HT1080 (cell line): ENCODE measurements at places on chromosomes 2 and 18.

DNA sequence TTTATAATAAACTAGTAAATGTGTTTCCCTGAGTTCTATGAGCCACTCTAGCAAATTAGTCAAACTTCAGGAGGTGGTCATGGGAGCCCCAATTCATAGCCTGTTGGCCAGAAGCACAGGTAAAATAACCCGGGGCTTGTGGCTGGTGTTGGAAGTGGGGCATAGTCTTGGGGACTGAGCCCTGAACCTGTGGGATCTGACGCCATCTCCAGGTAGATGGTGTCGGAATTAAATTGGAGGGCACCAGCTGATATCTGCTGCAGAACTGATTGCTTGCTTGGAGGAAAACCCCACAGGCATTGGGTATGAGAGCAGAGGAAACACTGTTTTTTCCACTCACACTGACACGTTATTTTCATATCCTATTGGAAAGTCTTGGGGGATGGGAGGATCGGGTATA, 14.1 kb downstream of the NMS start:
- DNase-seq = no peak

- no peak for DNase-seq
Observed at GRCh38 chr18:75010278-75010677, 198.7 kb downstream of the PTGR3 start.

DNA sequence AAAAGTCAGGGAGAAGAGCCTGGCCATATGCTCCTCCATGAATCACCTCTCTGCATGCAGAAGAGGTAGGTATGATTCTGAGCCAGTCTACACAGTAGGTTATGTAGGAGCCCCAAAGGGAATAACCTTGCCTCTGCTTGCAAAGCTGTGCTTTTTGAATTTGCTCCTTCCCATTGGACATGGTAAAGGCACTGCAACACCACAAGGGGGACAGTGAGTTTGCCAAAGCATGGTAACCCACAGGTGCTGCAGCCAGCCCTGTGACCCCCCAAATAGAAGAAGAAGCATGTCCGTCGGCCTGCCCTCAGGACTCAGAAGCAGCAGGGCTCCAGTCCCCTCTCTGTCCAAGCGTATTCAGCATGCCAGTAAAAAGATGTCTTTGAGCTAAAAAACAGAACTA, 51.0 kb upstream of the BCL2L11 start:
- DNase-seq = no peak

DNA sequence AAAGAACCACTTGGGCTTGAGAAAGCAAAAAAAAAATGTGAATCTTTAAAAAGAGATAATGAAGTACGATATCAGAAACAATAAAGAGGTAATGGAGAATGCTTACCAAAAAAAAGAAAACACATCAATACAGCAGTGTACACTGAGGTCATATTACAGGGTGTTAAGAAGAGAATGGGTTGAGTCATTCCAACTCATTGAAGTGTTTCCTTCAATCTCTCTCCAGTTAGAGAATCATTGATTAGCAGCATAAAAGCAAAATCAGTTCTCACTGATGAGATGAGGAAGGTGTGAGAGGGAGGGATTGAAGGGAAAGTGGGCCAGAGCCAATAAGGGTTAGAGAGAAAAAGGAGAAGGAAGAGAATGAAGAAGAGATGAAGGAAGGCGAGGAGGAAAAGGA, 43.9 kb upstream of the SGPP2 start:
- DNase-seq = no peak

- DNase-seq = no peak
Observed at GRCh38 chr2:232809349-232810124, 33.2 kb upstream of the KCNJ13 start.

GRCh38 chr2:143158551-143159485, 29.6 kb downstream of the ARHGAP15 start:
- DNase-seq = no peak

DNA sequence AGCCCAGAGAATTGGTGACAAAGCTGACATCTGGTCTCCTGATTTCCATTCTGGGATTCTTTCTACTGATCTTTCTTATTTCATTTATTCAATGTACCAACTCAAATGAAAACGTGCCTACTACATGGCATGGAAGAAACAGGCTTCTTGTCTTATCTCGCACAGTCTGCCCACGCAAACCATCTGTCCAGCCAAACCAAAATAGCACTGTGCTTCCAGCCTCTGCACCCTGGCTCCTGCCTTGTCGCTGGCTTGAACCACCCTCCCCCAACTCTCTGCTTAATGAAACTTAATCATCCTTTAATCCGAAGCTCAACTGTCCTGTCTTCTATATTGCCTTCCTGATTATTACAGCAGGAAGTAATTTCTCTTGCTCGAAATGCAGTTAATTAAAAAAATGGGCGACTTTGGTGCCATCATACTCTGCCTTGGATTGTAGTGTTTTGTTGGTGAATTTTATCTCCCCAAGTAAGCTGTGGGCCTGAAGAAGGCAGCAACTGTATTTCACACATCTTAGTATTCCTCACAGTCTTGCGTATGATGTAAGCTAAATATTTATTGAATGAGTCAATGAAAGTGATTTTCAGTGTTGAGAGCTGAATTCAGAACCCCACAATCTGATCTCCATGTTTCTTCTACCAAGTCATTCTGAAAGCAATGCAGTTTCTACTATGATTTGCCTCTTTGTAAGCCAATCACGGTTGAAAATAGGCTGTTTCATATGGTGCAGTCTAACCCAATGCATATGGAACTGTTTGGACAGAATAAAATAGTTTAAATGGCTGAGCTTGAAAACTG, 190.8 kb downstream of the TMEM247 start:
- peak; percentile 61 for DNase-seq

DNA sequence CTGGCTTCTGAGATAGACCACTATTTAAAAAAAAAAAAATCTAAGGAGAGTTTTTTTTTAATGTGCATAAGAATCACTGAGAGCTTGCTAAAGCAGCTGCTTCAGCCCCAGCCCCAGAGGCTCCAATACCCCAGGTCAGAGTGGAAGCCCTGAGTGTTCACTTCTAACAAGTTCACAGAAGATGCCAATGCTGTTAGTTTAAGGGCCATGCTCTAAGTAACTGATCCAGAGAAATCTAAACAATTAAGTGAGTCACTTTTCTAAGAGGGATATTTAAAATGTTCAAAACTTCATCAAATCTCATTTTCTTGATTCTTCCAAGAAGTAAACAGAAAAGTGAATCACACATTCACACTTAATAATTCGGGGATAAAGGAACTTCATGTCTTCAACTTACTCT, 126.4 kb upstream of the CD226 start:
- no peak for DNase-seq

DNA sequence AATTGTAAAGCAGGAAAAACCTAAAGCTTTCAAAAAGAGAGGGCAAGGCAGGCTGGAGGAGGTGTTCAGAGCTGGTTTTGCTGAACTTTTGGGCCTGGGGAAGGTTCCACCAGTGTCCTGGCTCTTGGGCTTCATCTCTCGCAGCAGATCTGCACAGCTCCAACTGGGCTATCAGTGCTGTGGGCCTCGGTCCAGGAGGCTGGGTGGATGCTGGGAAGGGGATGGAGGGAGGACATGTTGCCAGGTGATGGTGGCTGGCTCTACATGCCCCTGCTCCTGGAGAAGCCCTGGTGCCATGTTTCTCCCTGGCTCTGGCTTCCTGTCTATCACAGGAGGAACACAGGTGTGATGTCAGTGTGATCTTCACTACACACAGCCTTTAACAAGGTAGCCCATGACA, 187.1 kb downstream of the SH3RF3 start:
- no peak for DNase-seq

GRCh38 chr2:12304564-12305171, 412.1 kb upstream of the TRIB2 start:
- no peak for DNase-seq

GRCh38 chr18:6406910-6407470, 7.7 kb downstream of the L3MBTL4 start:
- no peak for DNase-seq

GRCh38 chr18:59357928-59358327, 1.1 kb downstream of the LMAN1 start:
- DNase-seq = peak; percentile 64

- DNase-seq = no peak
Observed at GRCh38 chr2:19847486-19847885, 54.3 kb downstream of the TTC32 start.

- no peak for DNase-seq
Observed at GRCh38 chr2:1640301-1641135, 103.8 kb downstream of the PXDN start.

- DNase-seq = peak; percentile 51
Observed at GRCh38 chr2:44974064-44974715, 32.7 kb downstream of the SIX3 start.

DNA sequence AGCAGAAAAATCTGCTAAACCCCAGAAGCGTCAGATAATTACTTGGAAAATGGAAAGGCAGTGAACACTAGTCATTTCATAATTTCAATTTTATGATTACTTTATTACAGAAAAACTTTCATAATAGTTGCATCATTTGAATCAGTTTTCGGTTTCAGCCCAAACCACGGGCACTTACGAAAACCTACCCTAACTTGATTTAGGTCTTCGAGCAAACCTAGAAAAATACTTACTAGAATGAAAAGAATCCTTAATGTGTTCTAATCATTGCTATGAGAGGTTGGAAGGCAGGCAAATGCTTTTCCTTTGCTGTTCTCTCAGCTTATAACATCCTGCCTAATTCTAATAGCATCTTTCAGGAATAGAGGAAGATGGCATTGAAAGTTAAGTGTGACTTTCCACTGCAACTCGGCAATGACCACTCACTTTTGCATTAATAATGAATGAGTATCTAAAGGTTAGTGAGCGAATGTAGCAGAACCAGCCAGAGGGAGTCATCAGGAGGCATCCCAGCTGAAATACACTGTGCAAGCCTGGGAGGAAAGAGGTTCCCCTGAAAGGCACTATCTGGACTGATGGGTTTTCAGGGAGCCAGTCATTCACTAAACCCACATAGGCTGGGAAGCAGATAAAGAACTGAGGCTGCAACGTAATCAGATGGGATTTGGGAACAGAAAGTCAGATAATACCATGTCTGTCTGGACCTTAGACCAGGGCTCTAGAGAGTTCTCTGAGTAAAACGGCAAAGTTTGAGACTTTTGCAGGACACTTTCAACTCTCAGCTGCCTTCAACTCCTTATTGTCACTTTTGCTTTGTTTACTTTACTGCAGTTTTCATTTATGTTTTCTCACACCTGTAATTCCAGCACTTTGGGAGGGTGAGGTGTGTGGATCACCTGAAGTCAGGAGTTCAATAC, 520.8 kb downstream of the RNF144A start:
- DNase-seq = no peak

DNA sequence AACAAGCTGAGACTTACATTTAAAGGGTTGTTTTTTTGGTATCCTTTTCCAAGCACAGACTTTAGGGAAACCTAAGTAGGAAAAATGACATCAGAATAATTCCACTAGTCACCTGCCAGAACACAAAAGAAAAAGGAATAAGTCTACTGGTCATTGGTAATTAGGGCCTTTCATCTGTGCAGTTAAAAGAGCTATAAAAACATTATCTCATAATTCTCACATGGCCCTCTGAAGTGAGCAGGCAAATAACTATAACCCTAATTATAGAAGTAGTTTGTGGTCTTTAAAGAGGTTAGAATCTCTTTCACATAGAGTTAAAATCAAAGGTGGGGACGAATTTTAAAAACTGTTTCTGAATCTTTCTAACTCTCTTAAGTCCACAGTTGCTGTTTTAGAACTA, 111.1 kb upstream of the B3GNT2 start:
- no peak for DNase-seq

DNA sequence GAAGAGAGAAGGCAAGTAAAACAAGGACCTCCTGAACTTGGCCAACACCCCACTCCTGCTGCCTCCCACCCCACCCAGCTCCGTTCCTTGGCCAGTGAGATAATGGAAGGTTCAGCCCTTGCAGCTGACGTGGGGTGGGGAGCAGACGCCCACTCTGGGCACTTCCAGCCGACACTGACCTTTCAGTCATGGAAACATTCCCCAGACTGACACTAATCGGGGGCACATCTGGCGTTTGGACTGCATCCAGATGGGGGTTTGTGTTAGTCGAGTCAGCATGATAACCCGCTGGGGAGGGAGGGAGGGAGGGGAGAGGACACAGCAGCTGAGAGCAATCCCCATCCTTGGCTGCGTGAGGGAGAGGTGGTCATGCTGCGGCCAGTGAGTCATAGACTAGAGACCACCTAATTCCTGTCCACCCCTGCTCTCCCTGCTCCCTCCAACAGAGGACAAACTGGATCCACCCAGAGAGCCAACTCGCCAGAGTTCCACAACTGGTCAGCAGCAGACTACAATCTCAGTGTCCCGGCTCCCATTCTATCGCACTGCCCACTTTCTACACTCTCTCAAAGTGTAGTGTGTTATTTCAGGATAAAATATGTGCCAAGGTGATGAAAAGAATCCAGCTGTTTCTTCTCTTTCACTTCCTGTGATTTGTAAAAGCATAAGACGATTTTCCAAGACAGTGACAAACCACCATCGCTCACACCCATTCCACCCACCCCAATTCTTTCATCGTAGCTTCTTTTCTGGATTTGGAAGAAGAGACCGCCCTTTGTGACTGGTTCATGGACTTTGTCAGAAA, 115.4 kb upstream of the PKDCC start:
- DNase-seq = no peak

DNA sequence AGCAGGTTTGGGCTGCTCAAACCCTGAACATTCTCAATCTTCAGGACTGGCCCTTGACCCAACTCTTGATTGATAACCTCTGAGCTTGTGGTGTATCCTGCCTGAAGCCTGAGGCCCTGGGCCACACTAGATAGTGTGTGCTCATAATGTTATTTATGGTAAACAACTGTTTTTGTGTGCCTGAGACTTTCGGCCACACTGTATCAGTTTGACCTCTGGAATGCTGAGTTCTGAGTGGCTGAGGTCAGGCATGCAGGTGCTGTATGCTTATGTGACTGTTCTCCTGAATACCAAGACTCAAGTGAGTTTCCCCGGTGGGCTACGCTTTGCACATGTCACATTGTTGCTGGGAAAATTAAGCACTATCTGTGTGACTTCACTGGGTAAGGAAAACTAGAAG, 82.2 kb upstream of the RMP24 start:
- no peak for DNase-seq

DNA sequence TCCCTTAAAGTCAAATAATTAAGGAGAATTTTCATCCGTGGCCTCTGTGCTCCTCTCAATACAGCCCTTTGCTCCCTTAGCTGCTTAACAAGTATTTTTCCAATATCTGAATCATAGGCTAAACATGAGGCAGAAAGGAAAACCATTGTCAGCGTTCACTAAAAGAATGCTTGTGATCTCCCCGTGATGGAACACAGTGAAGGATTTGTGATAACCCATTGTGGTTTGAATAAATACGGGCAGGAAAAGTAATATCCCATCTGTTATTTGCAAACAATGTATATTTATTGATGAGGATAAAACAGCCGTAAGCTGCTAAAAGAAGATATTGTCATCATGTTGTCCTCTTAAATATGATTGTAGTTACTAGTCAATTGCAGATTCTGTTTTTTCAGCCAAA, 258.1 kb downstream of the NAPG start:
- no peak for DNase-seq

- DNase-seq = no peak
Observed at GRCh38 chr2:152161598-152161997, 14.0 kb downstream of the STAM2 start.
